ENCODE measurements at places on chromosomes 16 and 17.
A peak's percentile ranks its signal among the peaks of the same experiment; 100 is the strongest.

GRCh38 chr17:70552982-70553334 lies 383.6 kb downstream of the KCNJ2 start:
- DNase-seq = no peak

GRCh38 chr16:83802135-83802534 lies 5.6 kb upstream of the HSBP1 start:
- no peak for DNase-seq

- no peak for DNase-seq
Measured at GRCh38 chr17:64788286-64789060, 126.4 kb upstream of the SMURF2 start.

GRCh38 chr17:2102931-2103809 lies 48.3 kb downstream of the HIC1 start:
- DNase-seq = no peak

- DNase-seq = no peak
Measured at GRCh38 chr17:40497695-40498094, 3.7 kb downstream of the TNS4 start.

DNA sequence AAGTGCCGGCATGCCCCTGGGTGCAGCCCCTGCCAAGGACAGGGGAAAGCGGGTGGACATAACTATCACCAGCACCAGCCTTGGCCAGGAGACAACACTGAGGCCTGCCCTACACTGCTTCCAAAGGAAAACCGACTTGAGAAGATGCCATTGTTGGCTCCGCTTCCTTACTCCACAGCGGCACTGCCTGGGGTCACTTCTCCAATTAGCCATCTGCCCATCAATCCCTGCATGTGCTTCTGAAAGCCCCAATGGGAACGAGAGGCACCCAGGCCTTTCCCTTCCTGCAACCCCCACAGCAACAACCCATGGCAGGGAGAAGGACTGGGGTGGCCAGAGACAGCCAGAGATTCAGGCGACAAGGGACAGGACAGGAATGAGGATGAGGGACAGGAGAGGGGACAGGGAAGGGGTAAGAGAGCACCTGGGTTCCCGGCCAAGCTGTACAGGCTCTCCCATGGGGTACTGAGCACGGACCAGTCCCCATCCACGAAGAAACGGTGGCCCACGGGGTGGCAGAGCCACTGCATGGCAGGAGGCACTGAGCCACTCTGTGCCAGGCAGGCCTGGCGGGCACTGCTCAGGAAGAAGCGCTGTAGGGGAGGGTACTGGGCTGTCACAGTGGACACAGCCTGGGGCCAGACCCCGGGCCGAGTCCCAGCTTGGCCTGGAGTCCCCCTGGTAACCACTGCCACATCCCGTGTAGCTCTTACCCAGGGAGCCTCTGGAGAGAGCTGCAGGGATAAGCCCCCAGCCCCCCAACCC lies 21.2 kb downstream of the SREBF1 start:
- DNase-seq = no peak

- DNase-seq = no peak
Measured at GRCh38 chr16:2810651-2811050, 6.4 kb upstream of the PRSS21 start.

DNA sequence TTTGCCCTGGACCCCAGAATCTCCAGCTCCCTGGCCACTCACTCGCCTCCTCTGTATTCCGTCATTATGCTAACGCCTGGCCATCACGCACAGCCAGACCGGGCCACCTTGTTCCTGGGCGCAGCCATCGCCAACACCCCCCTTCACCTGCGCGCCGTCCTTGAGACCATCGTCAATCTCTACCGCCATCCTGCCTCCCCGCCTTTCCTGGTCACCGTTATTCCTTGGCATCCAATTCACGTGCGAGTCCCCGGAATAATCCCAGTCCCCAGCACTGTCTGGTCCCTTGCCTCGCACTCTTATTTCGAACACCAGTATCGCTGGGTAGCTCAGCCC lies 541 bp downstream of the VKORC1 start:
- DNase-seq = no peak

DNA sequence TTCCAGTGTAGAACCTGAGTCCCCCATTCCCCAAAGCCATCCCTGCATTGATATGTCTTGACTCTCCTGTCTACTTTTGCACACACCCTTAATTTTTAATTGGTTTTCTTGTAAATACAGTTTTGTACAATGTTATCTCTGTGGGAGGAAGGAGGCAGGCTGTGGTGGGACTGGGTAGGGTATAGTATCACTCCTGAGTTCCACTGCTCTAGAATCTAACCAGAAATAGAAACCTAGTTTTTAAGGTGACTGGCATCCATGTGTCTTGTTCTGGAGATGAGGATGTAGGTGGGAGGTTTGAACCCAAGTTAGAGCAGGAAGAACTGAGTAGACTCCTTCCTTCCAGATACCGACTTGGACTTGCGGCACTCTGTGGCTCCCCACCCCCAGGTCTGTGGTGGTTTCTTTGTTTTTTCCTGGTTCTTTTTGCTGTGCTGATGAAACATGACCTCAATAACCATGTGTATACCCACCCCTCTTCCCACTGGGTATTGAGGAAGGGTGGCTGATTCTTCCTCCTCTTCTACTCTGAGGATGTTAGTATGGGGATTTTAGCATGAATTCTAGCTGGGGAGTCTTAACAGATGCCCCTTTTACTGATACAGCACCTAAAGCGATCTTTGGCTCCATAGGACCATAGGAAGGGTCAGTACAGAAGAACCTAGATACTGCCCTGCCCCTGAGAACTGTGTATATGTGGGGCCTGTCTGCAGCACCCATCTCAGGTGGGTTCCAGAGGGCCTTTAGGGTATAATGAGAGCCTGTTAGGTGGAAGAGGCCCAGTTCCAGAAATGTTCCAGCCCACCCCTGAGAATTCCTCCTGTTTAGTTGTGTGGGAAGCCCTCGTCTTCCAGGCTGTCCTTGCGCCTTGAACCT lies 48.7 kb downstream of the SF3B3 start:
- no peak for DNase-seq

DNA sequence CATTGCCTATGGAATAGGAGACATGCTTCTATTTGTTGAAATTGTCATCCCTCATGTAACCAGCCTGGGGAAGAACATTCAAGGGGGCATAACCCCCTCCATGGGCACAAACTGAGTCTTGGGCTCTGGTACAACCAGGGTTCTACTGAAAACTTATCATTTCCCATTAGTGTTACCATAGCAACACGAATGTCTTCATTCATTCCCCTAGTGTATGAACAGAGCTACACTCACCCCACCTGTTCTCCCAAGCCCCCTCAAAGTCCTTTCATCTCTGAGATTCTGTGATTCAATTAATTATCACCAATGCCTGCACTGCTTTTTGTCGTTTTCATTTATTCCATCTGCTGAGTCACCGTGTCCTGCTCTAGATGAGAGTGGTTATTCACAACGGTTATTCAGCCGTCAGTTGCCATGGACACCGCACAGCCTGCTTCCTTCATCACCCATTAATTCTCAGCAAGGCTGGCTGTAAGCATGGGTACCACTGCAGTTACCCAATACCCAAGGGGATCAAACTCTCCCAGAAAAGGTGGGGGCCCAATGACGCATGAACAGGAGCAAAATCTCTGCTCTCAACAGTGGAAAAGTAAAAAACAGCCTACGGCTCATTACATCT lies 1.6 kb upstream of the GAST start:
- no peak for DNase-seq

- DNase-seq = no peak
Measured at GRCh38 chr16:77183137-77183536, 7.9 kb upstream of the MON1B start.

GRCh38 chr16:71442051-71442440 lies at the start of gene TLE7:
TSS of gene TLE7 (minus strand) at chr16:71442054. CDS start at chr16:71433324, 8,730 bp downstream.
- DNase-seq = no peak

DNA sequence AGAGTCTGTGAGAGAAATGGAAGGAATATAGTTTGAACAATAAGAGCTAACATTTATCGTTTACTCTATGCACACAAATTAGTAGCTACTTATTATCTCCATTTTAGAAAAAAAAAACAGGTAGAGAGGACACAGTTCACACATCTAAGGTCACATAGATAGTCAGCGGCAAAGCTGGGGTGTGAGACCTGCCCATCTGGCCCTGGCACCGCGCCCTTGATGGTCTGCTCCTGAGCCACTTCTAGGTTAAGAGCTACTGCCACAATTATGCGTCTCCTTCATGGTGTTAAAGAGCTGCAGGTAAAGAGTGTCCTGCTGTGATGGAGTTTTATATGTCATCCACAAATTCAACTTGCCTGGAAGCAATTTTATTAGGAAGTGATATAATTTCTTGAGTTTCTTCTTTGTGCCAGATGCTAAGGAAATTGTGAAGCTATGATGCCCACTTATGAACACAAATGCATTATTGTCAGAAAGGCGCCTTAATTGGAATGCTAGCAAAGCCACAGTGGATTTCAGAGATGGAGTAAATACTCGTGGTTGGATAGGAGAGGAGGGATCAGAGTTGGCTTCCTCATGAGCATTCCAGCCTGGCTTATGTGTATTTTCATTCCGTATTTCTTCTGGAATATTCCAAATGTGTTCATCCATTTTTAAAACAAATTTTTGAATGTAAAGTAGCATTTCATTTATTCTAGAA lies 21.3 kb upstream of the MFSD6L start:
- DNase-seq = no peak

GRCh38 chr17:565521-565920 lies 149.1 kb downstream of the VPS53 start:
- no peak for DNase-seq

DNA sequence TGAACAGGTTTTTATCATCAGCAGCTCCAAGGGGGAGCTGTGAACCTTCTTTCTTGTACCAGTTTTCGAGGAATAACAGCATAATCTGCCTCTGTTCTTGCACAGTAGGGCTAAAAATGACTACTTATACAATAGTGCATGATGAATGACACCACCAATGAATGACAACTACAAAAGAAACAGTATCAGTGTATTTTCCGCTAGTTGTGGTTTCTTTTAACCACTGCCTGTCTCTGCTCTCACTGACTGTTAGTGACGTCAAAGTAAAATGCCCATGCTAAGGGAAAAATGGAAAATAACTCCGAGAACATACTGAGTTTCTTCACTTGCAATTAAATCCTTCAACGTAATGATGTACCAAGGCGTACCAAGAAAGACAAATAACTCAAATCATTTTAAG lies 294.9 kb downstream of the MAP2K6 start:
- DNase-seq = no peak

GRCh38 chr17:6686026-6686425 lies 27.1 kb downstream of the SLC13A5 start:
- DNase-seq = no peak

DNA sequence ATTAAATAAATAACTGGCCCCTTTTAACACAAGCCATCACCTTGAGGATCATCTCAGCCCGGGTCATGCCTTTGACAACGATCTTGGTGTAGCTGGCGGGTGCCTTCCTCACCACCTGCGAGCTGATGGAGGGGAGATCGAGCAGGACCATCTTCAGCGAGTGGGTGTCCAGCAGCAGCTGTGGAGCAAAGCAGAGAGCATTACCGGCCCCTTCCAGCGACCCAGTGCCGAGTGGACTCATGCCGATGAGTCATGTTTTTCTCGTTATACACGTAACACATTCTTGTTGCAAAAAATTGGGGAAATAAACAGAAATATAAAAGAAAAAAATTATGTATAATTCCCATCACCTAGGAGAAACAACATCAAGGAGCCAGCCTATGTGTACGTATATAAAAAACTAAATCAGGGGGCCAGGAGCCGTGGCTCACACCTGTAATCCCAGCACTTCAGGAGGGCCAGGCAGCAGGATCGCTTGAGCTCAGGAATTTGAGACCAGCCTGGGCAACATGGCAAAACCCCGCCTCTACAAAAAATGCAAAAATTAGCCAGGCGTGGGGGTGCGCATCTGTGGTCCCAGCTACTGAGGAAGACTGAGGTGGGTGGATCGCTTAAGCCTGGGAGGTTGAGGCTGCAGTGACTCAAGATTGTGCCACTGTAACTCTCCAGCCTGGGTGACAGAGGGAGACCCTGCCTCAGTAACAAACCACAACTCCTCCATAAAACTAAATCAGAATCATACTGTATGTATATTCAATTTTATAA lies 169.1 kb upstream of the RPH3AL start:
- DNase-seq = no peak

GRCh38 chr16:399340-400019 lies 2.2 kb upstream of the DECR2 start:
- no peak for DNase-seq

GRCh38 chr16:64361753-64362152 lies 760.1 kb downstream of the CDH11 start:
- DNase-seq = no peak

GRCh38 chr17:50565402-50566350 lies 5.2 kb downstream of the CACNA1G start:
- DNase-seq = no peak

DNA sequence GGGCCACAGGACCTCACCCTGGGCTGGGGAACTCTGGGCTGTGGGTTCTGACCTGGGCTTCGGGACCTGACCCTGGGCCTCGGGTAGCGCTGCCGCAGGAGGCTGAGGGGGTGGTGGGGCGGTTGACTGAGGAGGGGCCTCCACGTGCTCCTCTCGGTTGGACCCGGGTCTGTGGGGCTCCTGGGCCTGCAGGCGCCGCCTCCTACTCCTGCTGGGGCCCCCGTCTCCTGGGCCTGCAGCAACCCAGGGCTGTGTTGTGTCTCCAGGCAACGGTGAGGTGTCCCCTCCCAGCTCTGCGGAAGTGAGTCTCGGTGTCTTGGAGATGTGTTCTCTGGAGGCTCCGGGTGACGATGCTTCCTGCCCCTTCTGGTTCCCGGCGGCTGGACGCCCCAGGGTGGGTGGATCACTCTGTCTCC lies 41.5 kb upstream of the GNG13 start:
- no peak for DNase-seq

DNA sequence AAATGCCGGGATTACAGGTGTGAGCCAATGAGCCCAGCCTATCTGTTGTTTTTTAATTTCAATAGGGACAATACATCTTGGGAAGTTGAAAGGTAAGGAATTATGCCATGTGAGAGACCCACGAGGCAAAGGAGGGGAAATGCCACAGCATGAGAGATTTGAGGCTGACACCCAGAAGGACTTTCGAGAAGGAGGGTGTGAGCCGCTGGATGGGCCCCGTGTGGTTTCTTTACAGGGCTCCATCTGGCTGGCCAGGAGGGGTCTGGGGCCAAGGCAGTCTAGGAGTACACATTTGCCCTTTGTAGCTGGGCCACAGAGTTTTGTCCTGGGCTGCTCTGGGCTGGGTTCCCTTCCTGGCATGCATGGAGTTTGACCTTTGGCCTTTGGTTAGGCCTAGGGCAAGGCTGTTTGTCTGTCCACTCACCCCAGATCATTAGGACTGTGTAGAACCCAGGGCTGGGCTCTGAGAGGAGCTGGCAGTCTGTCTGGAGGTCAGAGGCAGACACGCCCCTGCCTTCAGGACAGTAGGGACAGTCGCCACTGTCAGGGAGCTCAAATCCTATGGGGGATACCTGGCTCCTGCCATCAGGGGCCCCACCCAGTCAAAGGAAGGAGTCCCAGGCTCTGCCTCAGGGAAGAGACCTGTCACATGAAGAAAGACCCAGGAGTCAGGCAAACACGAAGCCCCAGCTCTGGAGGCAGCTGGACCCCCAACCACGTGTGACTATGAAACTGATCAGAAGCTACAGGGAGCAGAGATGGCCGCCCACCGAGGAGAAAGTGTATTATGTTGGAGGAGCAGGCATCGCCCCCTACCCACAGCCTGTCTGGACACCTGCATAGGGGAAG lies 24.2 kb upstream of the NXPH3 start:
- peak; percentile 3 for DNase-seq

Data from GM20000 (cell line).